ENCODE measurements at places on chromosomes 16 and 17.
A peak's percentile ranks its signal among the peaks of the same experiment; 100 is the strongest.

DNA sequence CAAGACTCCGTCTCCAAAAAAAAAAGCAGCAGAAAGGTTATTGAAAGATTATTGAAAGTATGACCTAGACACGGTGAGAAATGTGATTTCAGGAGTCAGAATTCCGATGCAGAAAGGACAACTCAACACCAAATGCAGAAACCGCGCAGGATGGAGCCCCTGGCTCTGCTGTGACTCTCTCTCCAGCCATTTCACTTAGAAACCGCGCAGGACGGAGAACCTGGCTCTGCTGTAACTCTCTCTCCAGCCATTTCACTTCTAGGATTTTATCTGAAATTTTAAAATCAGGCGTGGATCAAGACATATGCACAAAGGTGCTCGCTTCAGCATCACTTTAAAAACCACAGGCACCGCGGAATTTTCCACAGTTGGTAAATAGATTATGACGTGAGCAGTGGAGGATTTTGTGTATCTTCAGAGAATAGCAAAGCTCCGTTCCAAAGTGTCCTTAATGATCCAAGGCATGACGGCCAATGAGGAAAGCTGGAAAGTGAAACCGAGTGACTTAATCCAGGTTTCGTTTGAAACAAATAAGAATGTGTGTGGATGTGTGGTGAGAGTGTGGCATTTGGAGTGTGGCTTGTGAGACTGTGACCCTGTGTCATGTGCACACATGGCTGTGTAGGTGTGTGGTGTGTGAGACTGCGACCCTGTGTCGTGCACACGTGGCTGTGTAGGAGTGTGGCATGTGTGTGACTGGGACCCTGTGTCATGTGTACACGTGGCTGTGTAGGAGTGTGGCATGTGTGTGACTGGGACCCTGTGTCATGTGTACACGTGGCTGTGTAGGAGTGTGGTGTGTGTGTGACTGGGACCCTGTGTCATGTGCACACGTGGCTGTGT, 9.5 kb downstream of the UTS2R start:
- no peak for DNase-seq

GRCh38 chr16:1884155-1884760, 12.3 kb upstream of the MEIOB start:
- peak; percentile 8 for DNase-seq

- DNase-seq: no peak
Observed at GRCh38 chr16:9311303-9311954, 220.0 kb downstream of the HAPSTR1 start.

GRCh38 chr17:58734040-58734439, 21.6 kb upstream of the PPM1E start:
- no peak for DNase-seq

GRCh38 chr17:3890082-3890877, 2.6 kb downstream of the CAMKK1 start:
- DNase-seq: peak; percentile 67

DNA sequence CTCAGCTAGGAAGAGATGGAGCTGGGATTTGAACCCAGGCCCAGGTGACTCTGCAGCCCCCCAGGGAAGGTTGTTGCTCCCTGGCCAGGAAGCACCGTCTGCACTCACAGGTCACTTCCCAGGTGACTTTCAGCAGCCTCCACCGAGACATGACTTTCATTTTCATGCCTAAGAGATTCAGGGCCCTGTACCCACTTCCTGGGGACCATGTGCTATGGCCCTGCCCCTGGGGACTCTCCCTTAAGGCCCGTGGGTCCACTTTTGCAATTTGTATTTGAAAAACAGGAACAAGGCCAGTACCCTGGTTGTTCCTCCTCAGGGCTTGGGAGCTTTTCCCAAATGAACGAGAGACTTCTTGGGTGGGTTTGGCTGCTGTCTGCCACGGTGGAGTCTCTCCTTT, 191.0 kb downstream of the IRF8 start:
- DNase-seq: peak; percentile 54

DNA sequence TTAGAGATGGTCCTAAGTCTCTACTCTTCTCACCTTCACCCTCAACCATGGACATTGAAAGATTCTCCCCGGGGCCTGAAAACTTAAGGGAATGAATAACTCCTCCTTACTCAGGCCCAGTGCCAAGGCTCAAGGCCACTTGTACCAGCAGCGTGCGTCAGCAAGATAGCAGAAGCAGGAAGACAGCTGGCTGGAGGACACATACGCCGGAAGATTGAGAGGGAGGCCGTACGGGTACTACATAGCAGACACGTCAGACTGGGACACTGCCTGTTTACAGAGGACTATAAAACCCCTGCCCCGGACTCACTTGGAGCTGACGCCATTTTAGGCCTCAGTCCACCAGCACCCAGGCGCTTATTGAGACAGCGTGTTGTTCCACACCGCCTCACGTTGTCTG, 75.8 kb upstream of the MED13 start:
- DNase-seq: no peak

DNA sequence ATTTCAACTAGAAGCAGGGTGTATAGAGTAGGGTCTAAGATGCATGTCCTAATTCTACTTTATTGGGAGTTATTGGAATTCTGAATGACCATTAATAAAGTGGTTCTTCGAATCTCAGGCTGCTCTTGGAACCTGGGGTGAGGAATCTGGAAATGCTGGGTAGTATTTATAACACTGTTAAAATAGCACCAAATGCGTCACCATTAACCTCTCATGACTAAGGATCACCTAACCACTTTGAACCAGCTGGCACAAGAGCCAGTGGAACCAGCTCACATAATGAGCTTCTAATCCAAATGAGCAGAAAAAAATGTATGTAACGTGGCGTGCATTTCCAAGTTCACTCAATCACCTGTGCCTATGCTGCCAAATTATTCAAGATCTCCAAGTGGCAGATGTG, 281.7 kb downstream of the GRIN2A start:
- DNase-seq: no peak

GRCh38 chr17:29049541-29050145, 6.7 kb downstream of the PIPOX start:
- DNase-seq: no peak

DNA sequence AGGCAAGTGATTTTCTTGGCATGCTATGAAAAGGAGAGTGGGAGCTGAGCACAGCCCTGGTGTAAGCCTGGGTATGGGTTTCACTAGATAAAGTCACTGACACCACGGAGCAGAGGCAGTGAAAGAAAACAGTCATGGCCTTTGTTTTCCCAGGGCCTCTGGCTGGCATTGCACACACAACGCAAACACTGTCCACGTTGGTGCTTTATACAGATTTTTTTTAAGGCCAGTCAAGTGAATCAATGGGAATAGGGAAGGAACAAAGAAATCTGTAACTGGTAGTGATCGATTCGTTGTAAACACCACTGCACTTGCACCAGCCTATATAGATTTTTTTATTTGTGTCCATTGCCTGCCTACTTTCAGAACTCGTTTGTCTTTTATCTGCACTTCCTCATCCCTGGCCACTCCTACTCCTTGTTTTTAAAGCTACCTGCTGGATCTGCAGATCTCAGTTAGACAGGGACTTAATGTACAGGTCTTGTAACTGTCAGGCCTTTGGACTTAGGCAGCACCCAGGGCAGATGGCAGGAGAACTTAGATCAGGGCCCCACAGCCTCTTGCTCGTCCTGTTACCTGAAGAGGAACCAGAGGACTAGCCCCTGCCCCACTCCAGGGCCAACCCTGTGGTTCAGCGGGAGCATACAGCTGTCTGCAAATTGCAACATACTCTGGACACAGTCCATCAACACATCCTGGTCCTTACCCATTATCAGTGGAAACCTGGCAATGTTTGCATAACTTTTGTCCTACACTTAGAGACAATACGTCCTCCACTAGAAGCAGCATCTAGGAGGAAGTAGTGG, 10.6 kb upstream of the TMIGD1 start:
- no peak for DNase-seq

DNA sequence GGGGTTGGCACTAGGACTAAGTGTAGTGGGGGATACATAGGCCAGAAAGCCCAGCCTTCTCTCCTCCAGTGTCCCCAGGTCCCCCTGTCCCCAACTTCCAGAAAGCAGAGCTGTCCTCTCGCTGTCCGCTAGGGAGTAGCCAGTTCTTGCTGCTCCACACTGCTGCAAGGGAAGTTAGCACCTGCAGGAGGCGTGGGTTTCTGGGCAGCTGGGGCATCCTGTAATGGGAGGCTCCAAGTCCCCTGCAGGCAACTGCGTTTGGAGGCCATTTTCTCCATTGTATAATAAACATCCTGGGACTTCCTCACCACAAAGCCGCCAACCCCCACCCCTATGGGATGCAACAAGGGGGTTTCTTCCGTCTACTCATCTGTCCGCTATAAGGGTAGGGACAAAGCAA, 1.7 kb downstream of the RPRML start:
- DNase-seq: no peak

DNA sequence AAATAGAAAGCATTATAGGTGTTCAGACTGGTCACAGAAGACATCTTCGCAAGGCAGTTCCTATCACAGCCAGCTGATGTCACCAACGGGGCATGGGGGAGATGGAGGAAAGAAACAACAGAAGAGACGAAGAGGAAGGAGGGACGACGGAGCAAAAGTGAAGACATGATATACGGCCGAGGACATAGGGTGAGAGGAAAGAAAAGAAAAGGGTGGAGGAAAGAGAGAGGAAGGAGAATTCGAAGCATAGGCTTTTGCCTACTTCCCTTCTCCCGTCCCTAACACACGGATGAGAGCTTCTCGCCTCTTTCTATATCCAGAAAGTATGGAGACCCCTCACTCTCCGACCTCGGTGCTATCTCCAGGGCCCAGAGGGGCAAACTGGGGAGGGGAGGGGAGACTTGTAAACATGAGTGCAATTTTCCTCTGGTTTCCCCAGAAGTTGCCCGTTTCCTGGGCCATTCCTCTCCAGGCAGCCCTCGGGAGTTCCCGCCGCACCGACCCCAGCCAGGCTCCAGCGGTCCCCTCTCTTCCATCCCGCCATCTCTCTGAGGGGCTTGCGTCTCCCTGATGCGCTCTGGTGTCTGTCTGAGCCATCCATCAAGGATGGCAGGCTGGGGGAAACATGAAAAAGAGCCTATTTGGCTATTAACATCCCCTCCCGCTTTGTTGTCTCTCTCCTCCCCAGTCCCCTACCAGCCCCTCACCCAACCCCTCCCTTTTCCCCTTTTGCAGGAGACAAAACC, 26.0 kb downstream of the COPZ2 start:
- peak; percentile 77 for DNase-seq

DNA sequence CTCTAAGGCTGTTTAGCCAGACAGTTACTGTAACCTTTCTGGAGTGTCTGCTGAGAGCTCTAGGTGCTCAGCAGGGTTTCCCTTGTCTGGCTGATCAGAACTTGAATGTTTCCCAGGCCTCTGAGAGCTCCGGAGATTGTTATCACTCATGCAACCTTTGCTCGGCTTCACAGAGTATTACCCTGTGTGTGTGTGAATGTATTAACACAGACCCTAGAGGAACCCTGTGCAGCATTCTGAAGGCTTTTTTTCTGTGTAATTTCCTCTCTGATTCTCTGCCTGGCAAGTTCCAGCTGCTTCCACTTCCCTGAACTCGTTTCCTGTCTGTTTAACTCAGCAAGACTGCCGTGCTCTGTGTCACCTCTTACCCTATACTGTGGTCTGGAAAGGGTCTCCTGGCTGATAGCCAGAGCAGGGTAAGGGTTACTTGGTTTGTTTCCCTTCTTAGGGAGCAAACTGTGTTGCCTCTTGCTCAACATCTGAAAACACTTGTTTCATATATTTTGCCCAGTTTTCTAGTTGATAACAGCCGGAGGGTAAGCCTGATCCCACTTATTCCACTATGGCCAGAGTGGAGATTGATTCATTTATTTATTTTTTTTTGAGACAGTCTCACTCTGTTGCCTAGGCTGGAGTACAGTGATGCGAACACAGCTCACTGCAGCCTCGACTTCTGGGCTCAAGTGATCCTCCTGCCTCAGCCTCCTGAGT, 21.7 kb downstream of the PRMT7 start:
- DNase-seq: no peak

- DNase-seq: no peak
Observed at GRCh38 chr16:88910284-88911135, 44.0 kb upstream of the PABPN1L start.

- no peak for DNase-seq
Observed at GRCh38 chr17:30236766-30237165, 1.3 kb upstream of the SLC6A4 start.

- DNase-seq: no peak
Observed at GRCh38 chr16:50844840-50845239, 103.0 kb downstream of the CYLD start.

DNA sequence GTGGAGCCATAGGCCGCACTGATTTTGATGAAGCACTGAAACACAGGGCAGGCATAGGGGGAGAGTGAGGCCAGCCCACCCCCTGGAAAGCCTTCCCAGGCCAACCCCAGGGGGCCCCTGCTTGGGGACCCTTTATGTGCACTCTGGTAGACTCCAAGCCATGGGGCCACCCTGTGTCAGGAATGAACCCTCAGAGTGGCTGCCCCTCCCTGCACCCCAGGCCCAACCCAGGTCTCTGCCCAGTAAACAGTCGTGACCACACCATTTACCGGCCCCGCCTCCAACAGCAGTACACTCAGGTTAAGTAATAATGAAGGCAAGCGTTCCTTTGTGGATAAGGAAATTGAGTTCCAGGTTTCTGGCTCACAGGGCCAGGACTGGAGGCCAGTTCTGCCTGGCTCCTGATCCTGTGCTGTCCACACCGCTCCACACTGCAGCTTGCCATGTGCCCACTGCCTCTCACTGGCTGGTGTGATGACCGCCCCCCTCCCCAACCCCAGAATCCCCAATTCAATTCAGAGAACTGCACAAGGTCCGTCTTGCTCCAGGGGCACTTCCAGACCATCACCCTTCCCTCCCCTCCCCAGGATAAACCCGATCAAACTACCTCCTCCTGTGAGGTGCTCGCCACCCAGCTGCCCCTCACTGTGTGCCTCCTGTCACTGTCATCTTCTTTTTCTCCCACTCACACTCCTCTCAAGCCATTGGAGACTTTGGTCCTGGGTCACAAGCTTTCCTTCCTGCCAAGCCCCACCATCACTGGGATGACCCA, 13.6 kb downstream of the PIMREG start:
- no peak for DNase-seq

DNA sequence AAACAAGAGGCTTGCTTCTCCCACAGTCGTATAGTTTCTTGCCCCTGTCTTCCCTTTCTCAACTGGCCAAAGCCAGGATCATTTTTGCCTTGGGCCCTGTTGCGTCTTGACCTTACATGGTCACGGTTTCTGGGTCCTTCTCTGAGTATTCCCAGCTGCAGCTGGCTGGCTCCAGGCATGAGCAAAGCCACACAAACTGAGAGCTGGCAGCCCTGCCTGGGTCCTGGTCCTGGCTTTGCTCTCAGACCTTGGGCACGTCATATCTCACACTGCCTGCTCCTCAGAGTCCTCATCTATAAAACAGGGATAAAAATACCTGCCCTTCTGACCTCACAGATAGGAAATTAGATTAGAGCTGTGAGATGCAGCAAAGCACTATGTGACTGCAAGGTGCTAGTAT, 277.6 kb downstream of the CBLN1 start:
- DNase-seq: no peak

GRCh38 chr17:10295728-10296343, 77.0 kb downstream of the MYH13 start:
- no peak for DNase-seq
